ENCODE measurements at places on chromosomes 4 and X.

GRCh38 chr4:18512718-18513117 lies 491.2 kb upstream of the LCORL start:
- peak; percentile 1 for DNase-seq

- no peak for DNase-seq
These were observed 132.6 kb downstream of the INPP4B start for GRCh38 chr4:142713282-142714030.

DNA sequence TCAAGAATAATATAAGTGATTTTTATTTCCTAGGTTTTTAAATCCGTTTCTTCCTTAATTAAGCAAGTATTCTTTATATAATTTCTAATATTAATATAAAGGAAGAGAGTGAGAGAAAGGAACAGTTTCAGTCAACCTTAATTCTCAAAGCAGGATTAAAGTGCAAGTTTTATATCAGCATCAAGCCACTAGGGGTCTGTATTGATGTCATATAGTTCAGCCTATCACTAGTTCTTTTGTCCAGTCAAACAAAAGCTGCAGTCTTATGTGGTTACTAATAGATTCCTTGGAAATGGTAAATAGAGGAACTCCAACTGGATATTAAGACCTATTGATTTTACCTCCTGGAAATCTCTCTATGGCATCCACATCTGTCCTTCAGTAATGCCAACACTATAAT lies 82.0 kb downstream of the NAP1L3 start:
- DNase-seq: peak; percentile 1

- no peak for DNase-seq
These were observed 141.1 kb downstream of the AFF1 start for GRCh38 chr4:87075876-87076275.

- DNase-seq: no peak
These were observed 16.7 kb upstream of the EXOSC9 start for GRCh38 chr4:121784401-121784800.

DNA sequence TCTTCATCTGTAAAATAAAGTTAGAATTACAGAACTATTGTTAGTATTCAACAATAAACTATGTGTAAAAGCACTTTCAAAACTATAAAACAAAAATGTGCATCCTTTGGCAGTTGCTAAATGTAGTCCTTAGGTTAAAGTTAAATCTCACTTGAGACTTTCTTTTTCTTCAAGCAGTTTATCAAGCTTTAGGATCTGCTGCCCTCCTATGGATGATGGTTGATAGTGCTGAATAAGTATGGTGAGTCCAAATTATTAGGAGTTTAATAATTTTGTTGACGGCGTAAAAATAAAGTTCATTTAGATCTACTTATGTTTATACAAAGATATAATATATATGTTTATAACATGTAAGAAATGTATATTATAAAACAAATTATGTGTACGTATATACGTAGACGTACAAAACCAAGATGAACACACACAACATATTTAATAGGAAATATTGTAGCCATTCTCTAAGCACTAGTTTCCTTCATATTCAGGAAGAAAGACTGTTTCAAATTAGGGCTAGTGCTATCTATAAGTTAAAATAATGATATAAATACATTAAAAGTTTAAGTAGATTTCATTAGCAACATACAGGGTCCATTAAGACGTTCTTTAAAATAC lies 22.3 kb downstream of the UGT2A2 start:
- peak; percentile 59 for DNase-seq

DNA sequence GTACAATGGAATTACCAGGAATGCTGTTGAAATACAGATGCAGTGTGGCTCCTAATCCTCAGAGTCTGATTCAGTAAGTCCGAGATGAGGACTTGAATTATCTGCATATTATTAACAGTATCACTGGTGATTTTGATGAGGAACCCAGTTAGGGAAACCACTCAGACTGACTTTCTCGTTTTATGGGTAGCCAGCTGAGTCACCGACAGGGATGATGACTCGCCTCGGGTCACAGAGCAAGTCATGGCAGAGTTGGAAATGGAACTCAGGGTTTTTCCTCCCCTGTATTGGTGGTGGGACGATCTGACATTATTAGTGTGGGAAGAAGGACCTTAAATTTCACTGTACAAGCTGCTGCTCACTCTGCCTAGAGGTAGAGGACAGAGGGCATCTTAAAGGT lies 51.3 kb downstream of the RTL9 start:
- no peak for DNase-seq

- DNase-seq: peak; percentile 1
These were observed 273.5 kb upstream of the EDA2R start for GRCh38 chrX:66912417-66912816.

GRCh38 chr4:81919223-81919622 lies 447.5 kb upstream of the RASGEF1B start:
- DNase-seq: no peak

- no peak for DNase-seq
These were observed 97.5 kb upstream of the PRPS2 start for GRCh38 chrX:12693754-12694153.

GRCh38 chr4:41757521-41758156 lies 9.1 kb upstream of the PHOX2B start:
- DNase-seq: no peak

DNA sequence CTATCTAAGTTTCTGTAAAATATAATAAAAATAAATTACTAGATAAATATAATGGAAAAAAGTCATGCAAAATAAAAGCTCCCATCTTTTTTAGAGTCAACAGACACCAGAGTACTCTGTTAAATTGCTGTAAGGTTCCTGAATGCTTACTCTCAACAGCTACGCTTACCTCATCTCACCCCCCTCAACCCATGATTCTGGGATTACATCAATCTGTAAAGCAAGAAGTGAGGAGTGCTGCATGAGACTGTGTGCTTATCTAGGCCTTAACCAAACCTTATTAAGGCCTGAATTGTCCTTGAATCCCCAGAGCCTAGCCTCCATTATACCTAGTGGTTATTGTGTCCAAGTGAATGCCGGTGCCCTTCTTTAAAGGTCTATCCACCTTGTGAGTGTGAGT lies 735.8 kb downstream of the RPA4 start:
- no peak for DNase-seq

DNA sequence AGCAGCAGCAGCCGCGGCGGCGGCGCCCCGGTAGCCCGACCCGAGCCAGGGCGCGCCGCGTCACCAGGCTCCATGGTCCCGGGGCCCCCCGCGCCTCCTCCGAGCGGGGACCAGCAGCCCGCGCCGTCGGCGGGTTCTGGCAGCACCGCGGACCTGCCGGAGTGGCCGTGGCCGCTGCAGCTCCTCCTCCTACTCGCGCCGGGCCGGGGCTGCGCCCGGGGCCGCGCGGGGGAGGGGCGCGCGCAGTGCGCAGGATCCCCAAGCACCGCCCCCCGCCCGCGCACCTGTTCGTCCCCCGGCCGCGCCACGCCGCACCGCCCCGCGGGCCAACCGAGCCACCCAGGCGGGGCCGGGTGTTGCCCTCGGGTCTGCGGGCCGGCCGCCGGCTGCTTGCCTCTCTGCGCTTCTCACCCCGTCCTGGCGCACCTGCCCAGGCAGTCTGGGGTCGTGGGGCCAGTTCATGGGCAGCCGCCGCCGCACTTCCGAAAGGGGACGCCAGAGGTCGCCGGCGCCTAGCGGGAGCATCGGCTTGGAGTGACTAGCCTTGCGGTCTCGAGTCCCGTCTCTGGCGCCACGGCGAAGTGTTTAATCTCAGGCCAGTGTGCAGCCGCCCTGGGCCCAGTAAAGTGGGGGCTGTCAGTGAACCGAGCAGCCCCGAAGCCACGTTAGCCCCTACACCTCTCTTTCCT lies at the start of gene SLC9A7:
SLC9A7 (minus strand) TSS at position 163 of the 689 bp plus-strand sequence; CDS start at position 74, 89 bp downstream.
- DNase-seq: peak; percentile 67

DNA sequence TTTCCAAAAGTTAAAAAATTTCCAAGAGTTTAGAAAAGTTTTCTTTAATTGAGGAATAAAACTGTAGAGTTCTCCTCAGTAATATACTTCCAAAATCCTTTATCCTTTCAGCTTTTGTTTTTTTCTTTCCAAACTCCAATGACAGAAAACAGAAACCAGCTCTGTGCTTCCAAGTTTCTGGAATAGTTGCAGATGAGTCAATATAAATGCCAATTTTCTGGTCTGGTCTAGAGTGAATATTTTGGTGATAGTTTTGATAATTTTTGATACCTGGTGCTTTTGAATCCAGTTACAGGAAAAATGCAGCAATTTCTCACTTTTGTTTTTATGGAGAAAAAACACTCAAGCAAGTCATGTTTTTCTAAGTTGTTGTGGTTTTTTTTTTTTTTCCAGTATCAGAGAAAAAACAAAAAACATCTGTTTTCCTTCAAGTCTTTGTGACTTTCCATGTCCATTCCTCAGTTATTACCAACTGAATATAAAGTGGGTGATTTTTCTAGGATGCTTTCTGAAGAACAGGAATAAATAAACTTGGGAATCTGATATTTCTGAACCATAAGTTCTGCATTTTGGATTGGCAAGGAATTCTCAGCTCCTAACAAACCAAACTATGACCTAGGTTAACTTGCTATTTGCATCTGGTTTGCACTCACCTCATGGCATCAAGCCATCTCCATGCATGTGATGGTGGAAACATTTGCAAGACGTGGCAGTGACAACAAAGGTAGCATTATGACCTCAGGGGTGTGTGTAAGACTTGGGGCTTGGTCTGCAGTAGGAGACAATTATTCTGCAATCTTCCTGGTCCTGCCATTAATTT lies 139.1 kb downstream of the VEGFC start:
- DNase-seq: peak; percentile 61

GRCh38 chr4:95093460-95093859 lies 335.7 kb downstream of the BMPR1B start:
- no peak for DNase-seq

GRCh38 chr4:12411072-12411471 lies 982.4 kb upstream of the HS3ST1 start:
- no peak for DNase-seq

GRCh38 chr4:145828802-145829485 lies 109.7 kb downstream of the ZNF827 start:
- no peak for DNase-seq

- no peak for DNase-seq
These were observed 268.6 kb downstream of the RAB28 start for GRCh38 chr4:13215560-13215959.

DNA sequence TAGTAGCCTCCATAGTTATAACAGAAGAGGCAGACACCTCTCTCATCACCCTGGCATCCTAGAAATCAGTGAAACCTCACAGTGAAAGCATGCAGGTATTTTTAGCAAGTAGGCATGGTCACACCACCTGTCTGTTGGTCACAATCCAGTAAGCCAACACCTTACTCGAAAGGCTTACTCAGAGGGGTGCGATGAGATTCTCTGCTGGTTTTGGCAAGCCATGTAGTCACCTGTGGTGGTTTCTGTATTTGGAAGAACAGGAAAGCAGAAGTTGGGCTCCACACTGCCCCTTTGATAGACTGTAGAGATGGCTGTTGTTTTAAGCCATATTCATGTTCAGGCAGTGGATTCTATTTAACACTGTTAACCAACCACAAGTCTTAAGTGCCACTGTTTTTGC lies 134.7 kb downstream of the DCLK2 start:
- DNase-seq: no peak

- DNase-seq: no peak
These were observed 136.5 kb downstream of the SH3KBP1 start for GRCh38 chrX:19750783-19751467.

DNA sequence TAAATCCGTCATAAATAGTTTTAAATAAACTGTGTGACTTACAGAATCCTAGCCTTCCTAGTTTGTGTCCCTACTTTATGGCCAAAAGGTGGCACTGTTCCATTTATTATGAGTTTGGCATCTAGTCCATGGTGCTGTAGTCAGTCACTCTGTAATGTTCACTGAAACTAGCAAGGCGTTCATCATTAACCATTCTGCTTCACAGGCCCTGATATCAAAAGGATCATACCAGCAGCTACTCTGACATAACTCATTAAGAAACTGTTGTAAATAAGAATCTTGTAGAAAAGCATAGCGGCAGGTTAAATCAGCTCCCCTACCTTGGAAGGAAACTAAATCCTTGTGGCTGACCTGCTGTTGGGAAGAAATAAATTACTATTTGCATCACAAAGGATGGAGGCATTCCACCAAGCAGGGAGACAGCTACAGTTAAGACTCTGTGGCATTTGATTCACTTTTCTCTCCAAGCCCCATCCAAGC lies 919.6 kb upstream of the DIAPH2 start:
- peak; percentile 85 for DNase-seq

GRCh38 chrX:134171661-134172587 lies 65.1 kb upstream of the CCDC160 start:
- peak; percentile 72 for DNase-seq

DNA sequence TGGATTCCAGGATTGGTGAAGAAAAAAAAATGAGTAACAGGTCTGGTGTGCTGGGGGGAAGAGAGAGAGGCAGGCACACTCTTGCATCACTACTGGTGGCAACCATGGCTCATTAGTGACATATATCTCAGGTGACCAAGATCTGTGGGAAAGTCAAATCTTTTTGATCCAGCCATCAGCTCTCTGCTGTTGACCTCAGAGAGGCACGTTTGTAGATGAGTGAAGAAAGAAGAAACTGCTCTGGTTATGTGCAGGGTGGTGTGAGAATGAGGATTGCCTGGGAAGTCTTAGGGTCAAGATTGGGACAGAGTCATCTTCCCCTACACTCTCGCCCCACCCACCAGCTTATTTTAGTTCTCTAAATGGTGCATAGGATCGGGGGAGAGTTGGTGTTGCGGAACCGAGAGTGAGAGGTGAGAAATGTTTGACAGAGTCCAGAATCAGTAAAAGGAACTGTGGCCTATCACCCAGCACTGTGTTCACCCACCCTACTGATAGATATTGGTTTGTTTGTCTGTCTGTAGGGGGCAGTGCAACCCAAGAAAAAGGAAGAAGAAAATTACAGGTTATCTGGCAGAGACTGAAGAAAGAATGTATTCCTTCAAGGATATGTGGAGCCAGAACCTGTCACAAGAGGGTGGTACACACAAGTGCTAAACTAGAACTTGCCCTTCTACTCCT lies 21.9 kb downstream of the ARMCX6 start:
- peak; percentile 81 for DNase-seq

DNA sequence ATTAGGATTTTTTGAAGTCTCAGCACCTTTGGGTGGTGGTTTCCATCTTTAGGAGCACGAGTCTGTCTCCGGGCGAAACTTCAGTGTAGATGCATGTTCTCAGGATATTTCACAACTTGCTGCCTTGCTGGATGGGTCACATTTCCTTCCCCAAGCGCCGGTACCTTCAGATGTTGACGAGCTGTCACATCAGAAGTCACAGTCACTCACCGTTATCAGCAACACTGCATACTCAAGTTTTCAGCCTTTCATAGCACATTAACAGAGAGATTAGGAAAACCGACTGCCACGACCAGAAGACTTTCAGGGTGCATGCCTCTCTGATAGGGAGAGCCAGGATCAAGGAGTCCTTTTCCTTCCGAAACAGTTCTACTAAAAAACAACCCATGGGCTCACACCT lies 77.8 kb downstream of the SHROOM2 start:
- peak; percentile 12 for DNase-seq

DNA sequence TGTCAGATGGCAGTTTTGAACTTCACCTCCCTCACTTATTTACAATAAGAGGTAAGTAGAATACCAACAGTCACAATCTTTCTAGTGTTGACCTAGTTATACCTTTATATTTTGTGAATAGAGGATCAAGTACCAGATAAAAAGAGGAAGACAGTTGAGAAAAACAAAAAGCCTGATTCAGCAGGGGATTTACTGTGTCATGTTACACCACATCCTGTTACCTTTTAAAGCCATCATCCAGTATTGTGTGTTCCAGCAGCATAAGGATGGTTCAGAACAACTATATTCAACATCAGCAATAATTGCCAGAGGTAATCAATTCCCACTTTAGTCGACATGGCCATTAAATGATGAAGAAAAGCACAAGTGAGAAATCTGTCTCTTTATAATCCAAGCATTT lies 21.3 kb upstream of the CXCL6 start:
- peak; percentile 18 for DNase-seq

- peak; percentile 27 for DNase-seq
These were observed 2.7 kb downstream of the SMAD1 start for GRCh38 chr4:145484225-145484846.

GRCh38 chr4:72987741-72988729 lies 81.5 kb downstream of the COX18 start:
- no peak for DNase-seq

Data from muscle of leg (tissue), 16 donors.